ENCODE measurements at places on chromosomes 2 and 18.

- no peak for DNase-seq
Measured at GRCh38 chr18:64294967-64295366, 146.1 kb upstream of the LINC00305 start.

DNA sequence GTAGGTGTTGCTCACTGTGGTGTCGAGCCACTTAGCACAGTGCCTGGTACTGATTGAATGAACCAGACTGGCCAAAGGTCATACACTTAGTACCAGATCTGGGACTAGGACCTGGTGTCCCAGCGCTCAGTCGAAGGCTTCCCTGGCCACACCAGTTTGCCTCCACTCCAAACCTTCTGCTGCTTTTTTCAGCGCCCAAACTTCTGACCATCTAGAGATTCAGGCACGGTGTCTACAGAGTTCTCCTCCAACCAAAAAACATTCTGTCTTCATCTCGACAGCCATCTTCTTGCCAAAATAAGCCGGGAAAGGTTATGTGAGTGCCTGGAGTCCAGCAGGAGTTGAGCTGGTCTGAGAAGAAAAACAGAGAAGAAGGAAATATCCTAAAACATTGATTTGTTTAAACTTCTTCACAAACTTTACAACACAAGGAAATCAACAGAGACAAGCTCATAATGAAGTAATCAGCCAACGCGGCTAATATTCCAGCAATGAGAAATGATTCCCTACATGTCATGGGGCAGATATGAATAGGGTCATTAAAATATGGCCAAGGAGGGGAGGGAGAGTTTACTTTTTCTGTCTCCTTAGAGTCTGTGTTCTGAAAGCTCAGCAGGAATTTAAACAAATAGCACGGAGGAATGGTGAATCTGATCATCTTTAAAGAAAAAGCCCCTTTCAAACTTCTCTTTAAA, 2.3 kb upstream of the GLI2 start:
- DNase-seq, result no peak

GRCh38 chr2:151306621-151307020, 17.2 kb upstream of the NMI start:
- no peak for DNase-seq

DNA sequence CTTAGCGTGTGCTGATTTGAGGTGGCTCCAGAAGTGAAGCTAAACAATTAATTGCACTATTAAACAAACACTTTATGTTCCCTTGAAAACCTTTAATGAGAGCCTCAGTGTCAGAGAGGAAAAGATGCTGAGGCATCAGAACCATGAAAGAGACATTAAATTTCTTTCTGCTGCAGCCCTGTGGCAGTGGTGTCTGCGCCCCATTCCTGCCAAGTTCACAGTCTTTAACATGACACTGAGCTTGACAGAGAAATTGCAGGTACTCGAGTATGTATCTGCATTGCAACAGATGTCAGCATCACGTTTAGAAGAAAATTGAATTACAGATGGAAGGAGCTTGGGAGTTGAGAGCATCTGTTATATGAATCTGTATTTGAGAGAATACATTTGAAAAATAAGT, 111.3 kb upstream of the CREB1 start:
- no peak for DNase-seq

GRCh38 chr2:20159411-20160070, 65.4 kb downstream of the SDC1 start:
- no peak for DNase-seq

- no peak for DNase-seq
Measured at GRCh38 chr2:182894174-182894573, 27.7 kb upstream of the FRZB start.

GRCh38 chr2:204177251-204177976, 240.9 kb downstream of the ICOS start:
- DNase-seq, result no peak

GRCh38 chr2:106867196-106867953, 18.6 kb downstream of the ST6GAL2 start:
- no peak for DNase-seq

DNA sequence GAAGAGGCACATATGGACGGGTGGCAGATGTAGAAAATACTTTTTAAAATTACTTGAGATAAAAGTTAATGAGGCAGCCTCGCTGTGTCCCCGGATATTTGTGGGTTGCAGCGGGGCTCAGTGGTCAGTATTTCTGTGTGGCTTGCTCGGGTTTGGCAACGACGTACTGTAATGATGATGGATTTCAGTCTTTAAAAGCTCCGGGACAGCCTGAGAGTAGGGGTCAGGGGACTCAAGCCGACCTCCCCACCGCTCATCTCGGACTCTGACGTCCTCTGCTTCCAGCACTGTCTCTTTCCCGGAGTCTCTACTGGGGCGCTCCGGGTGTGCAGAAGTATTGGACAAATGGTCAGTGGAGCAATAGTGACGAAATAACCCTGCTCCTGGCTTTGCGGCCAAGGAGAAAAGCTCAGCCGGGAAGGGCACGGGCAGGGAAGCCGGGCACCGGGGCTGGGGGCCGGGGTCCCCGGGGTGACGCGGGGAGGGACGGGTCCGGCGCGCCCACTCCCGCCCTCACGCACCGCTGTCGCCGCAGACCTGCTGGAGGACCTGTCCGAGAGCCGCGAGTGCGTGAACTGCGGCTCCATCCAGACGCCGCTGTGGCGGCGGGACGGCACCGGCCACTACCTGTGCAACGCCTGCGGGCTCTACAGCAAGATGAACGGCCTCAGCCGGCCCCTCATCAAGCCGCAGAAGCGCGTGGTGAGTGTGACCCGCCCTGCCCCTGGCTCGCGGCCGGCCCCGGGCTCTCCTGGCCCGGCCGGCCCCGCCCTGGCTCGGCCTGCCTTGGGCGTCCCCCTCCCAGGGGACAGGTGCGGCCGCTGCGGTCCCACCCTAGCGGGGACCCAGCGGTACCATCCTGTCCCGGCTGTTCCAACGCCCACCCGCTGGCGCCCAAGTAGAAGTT, 7.3 kb downstream of the GATA6 start:
- DNase-seq, result no peak
